ENCODE measurements at places on chromosomes 3 and 15. TPM values are rescaled to one million over a fixed set of nuclear protein-coding genes. Genes with fewer than 3 reads are reported as not detected.

DNA sequence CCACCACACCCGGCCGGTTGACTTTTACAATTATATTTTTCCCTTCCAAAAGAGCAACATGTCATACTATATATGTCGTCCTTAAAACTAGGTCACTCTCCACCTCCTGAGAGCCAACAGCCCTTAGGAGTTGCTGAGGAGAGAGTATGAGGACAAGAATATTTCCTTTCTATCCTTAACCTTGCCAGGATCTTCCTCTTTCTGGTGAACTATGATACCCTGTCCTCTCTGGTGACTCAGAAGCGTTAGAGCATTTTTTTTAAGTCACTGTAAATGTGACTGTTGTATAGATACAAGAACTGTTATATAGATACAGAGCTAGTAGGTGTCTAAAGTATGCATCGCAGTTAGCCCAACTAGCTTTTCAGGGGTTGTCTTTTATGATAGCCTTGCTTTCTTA is 33.7 kb upstream of the MTHFS start:
- H3K27me3 ChIP-seq: no peaks in the 10 kb centered on the region
- H3K4me3 ChIP-seq: no peak overlapping the region
- no peaks in the 10 kb centered on the region for H3K36me3 ChIP-seq
- peaks cover 3% of the 10 kb centered on the region for H3K4me1 ChIP-seq
- DNase-seq: no peak

- no peak overlapping the region for H3K27ac ChIP-seq
- no peaks in the 10 kb centered on the region for H3K27me3 ChIP-seq
- H3K36me3 ChIP-seq: no peaks in the 10 kb centered on the region
- DNase-seq: no peak
Measured at GRCh38 chr3:111870620-111871019, 11.6 kb downstream of the PHLDB2 start.

SEMA3G gene
- total RNA-seq: not detected

ASB7 gene
- total RNA-seq: 16.6 TPM

DNA sequence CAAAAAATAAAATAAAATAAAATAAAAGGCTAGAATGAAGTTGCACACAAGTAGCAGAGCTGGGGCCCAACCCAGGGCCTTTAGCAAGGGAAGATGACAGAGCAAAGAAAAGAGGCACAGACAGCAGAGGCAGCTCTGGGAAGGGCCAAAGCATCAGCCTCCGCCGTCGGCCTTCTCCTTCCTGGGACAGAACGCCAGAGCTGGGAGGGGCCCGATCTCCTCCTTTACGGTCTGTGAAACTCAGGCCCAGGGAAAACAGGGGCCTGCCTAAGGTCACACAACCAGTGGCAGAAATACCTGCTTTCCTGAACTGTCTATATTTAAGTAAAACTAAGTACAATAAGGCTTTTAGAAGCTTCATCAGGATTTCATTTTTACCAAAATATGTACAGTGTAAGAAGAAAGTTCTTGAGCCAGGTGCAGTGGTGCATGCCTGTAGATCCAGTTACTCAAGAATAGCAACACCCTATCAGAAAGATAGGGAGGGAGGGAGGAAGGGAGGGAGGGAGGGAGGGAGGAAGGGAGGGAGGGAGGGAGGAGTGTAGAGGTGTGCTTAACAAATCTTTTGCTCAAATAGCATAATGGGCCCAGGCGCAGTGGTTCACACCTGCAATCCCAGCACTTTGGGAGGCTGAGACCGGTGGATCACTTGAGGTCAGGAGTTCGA is 43.0 kb upstream of the MUC4 start:
- no peaks in the 10 kb centered on the region for H3K36me3 ChIP-seq
- no peak overlapping the region for H3K4me3 ChIP-seq
- H3K27me3 ChIP-seq: peaks cover 2% of the 10 kb centered on the region

- DNase-seq: no peak
- peaks cover 26% of the 10 kb centered on the region for H3K4me1 ChIP-seq
- no peaks in the 10 kb centered on the region for H3K36me3 ChIP-seq
- peaks cover 76% of the 10 kb centered on the region for H3K27me3 ChIP-seq
- no peak overlapping the region for H3K4me3 ChIP-seq
Measured at GRCh38 chr15:52788099-52788986, 1.8 kb downstream of the ONECUT1 start.
